ENCODE measurements at places on chromosomes 2 and 18.

- DNase-seq: no peak
Measured at GRCh38 chr18:75159646-75160356, 49.1 kb downstream of the PTGR3 start.

- no peak for DNase-seq
Measured at GRCh38 chr2:31322371-31322770, 88.4 kb downstream of the EHD3 start.

DNA sequence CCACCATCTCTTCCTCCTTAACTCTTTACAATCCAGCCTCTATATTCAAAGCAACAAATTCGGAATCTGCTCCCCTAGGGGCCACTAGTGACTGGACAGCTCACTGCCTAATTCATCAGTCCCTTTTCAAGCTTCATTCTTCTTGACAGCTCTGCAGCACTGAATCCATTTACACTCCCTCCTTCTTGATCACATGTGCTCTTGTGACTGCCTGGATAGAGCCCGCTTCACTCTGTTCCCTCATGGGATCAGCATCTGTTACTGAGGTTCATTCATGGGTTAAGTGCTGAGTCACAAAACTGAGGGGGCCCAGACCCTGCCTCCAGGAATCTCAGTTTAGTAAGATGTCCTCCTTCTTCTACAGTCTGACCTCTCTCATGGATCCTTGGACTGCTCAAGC lies 81.5 kb downstream of the CYRIA start:
- DNase-seq: no peak

- DNase-seq: no peak
Measured at GRCh38 chr2:30705711-30706533, 101.3 kb downstream of the CAPN13 start.

GRCh38 chr2:177665948-177666347 lies 273.4 kb downstream of the AGPS start:
- DNase-seq: no peak

GRCh38 chr2:67896076-67896475 lies 166.7 kb downstream of the C1D start:
- DNase-seq: no peak

GRCh38 chr18:13267431-13267873 lies 48.9 kb downstream of the LDLRAD4 start:
- DNase-seq: no peak

- peak; percentile 87 for DNase-seq
Measured at GRCh38 chr2:130336877-130337734, 5.6 kb upstream of the IMP4 start.

DNA sequence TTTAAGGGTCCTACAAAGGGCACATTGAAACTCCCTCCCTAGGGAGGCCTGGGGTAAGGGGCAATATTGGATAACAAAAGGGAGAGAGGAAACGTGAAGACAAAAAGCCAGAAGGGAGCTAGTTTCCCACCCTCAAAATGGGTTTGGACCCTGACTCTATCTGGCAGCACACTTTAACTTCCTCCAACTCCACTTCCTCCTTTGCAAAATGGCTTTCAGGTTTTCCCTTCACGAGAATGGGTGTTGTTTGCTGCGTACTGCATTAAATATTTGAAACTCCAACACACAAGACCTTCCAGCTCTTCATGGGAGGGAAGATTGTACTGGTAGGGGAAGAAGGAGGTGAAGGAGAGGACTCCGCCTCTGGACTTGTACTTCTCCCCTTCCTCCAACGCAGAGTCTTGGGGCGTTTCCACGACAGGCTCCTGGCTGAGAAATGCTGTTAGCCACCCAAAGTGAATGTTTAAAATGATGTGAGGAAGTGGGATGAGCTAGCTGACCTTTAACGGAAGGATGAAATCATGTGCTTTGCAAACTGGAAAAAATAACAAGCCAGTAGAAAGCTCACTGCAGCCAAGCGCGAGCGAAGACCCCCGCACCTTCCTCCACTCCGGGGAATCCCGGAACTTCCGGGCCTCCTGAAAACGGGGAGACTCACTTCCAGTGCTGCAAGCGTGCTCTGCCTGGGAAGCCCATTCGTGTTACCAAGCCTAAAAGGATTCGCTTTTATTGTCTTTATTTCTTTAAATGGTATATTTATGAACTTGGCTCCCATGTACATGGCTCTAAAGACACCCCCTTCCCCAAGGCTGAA lies 85.6 kb downstream of the VIT start:
- no peak for DNase-seq

- no peak for DNase-seq
Measured at GRCh38 chr18:24396082-24396633, 1.5 kb downstream of the OSBPL1A start.

GRCh38 chr2:168562971-168563370 lies 106.9 kb downstream of the CERS6 start:
- DNase-seq: no peak

DNA sequence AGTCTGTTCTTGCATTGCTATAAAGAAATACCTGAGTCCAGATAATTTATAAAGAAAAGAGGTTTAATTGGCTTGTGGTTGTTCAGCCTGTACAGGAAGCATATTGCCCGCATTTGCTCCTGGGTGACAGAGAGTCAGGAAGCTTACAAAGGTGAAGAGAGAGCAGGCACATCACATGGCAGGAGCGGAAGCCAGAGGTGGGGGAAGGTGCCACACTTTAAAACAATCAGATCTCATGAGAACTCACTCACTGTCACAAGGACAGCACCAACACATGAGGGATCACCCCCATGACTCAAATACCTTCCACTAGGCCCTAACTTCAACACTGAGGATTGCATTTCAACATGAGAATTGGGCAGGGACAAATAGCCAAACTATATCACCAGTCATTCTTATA lies 124.8 kb upstream of the COL5A2 start:
- no peak for DNase-seq

DNA sequence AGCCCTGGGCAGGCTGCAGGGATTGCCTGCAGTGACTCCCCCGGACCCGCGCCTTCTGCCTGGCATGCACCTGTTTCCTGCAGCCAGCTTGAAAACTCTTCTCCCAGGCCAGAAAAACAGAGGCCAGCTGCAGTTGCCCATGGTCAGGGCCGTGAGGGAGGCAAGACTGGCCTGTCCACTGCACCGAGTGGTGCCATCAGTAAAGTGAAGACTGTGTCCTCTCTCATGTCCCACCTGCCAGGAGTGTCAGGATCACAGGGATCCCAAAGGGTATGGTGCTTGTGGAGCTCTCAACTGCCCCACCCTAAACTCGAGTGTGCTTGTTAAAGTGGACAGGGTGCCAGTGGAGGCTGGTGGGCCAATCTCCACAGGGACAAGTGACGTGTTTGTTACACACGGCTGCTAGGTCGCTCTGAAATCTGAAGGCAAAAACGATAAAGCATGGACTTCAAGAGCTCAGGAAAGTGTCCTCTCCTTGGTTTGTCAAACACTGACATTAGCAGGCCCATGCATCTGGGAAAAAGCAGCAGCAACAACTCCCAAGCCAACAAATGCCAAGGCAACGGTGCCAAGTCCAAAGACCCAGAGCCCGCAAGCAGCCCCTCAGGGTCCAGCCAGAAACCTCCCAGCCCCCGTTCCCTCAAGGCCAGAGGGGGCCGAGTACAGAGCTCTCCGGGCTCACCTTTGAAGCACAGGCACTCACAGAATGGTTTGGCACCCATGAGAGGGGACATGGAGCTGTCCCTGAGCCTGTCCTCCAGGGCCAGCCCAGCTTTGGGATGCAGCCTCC lies 213.2 kb downstream of the HDAC4 start:
- no peak for DNase-seq
